ENCODE measurements at places on chromosomes 2 and 18. TPM values are rescaled to one million over a fixed set of nuclear protein-coding genes. Genes with fewer than 3 reads are reported as not detected.

DNA sequence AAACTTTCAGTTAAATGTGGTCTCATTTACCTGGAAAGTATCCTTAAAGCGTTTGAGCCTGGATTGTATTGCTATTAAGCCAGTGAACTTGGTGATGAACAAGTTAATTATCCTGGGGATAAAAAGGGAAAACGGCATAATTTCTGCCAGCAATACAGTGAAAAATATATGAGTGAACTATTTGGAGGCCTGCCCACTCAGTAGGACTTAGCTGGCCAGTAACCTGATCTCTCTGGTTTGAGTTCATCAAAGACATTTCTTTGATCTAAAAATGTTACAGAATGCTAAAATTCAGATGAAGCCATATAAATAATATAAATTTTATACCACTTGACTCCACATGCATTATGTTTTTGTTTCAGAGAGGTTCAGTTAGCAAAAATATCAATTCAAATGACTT, 241.1 kb upstream of the VWC2L start:
- DNase-seq, result no peak

DNA sequence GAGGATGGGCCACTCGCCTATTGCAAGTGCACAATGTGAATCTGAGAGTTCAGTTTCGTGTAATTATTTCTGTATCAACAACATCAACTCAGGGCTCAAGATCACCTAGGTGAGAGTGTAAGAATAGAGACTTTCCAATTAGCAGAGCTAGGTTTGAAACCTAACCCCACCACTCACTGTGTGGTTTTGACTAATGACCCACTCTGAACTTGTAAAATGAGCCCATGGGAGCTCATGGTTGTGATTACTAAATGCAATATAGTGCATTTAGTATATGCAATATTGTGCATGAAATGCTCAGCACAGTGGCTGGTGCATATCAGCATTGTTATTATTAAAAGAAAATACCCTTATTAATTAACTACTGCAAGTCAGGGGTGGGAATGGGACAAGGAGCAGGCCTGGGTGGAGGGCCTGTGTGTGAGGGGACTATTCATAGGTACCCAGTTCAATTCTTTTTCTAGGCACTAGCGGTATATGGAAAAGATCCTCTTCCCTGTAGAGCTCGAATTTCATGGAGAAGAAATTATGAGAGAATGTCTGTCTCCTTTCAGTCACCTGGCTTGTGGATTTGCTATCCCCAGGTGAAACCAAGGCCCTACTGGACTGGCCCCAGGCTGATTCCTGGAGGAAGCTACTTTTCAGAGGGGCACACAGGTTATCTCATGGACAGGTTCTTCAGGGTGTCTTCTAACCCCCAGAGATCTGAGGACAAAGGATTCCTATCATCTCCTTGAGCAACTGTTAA, 169.5 kb downstream of the GFPT1 start:
- DNase-seq, result no peak

GRCh38 chr2:159571540-159572260, 44.6 kb downstream of the BAZ2B start:
- DNase-seq, result no peak

- no peak for DNase-seq
Observed at GRCh38 chr2:130380096-130380934, 24.5 kb downstream of the PTPN18 start.

DNA sequence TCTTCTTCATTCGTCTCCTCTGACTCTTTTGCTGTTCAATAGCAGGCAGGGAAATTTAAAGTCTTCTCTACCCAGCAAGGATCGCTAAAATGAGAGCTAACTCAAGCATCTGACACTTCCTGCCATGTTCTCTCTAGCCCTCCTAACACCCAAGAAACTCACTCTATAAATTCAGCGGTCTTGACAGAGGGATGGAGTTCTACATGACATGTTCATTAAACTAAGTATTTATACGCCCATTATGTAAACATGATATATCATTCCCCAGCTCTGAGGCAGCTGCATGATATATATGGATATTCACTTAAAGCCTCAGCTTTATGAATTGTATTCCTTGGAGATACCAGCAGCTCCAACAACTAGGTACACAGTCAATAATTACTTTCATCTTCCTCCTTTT, 231.0 kb downstream of the METTL4 start:
- DNase-seq, result no peak

The SCG2 gene
- 0.75 TPM for polyA plus RNA-seq

The PLEK gene
- polyA plus RNA-seq, result 4.7 TPM

The MOGAT1 gene
- 0.27 TPM for polyA plus RNA-seq

DNA sequence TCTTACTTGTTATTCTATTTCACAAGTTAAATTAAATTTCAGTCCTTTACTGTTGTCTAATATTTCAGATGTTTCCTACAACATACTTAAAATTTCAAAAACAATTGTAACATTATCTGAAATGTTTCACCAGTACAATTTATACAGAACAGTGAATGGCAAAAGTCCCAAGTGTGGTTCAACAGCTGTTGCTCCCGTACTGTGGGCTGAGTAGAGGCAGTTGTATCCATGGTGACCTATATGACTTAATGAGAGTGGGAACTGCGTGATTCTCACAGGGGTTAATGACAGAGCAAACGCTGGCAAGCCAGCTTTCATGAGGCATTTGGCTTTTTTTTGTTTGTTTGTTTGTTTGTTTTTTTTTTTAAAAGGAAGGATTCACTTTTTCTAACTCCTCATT, 5.3 kb upstream of the PLCL1 start:
- DNase-seq, result no peak

DNA sequence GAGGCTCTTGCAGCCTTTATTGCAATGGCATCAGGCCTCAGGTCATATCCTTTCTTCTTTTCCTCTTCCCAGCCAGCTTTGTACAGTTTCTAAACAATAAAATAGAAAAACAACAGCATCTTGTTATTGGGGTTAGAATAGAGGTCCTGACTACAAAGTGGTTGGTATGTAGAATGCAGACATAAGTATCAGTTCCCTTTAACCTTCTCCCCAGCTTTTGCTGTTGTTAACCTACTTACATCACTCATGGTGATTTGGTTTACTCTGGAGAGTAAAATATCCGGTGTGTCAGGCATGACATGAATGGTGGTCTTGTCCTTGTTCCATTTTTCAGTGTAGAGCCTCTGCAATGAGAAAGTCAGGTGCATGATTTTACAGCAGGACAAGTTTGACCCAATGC, 69.8 kb downstream of the NEB start:
- DNase-seq, result no peak

- DNase-seq, result no peak
Observed at GRCh38 chr2:215314896-215315295, 3.0 kb downstream of the ATIC start.

DNA sequence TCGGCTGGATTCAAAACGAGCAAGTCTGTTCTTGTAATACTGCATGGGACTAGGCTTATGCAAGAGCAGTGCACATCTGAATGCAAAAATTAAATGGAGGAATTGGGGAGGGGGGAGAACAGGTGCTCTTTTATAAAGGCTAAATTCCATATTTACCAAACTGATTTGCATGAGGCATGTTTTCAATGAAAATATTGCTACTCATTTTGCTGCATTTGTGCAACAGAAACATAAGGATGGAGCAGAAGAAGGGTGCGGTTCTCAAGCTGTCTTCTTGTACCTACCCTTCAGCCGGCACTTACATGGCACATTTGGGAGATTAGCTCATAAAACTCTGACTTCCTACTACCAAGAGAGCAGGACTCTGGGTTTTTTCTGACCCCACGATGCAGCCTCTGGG, 256.4 kb downstream of the CDCA7 start:
- no peak for DNase-seq

- no peak for DNase-seq
Observed at GRCh38 chr18:79043288-79043687, 25.9 kb upstream of the ATP9B start.

GRCh38 chr2:49686291-49686690, 532.0 kb upstream of the FSHR start:
- DNase-seq, result no peak

DNA sequence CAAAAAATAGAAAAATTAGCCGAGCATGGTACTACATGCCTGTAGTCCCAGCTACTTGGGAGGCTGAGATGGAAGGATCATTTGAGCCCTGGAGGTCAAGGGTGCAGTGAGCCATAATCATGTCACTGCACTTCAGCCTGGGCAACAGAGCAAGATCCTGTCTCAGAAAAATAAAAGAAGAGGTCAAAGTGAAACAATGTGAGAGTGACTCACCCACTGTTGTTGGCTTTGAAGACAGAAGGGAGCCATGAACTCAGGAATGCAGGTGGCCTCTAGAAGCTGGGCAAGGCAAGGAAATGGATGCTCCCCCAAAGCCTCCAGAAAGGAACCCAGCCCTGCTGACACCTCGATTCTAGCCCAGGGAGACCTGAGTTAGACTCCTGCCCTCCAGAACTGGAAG, 3.7 kb upstream of the TMEM214 start:
- no peak for DNase-seq

- no peak for DNase-seq
Observed at GRCh38 chr18:63142594-63143225, 176.9 kb downstream of the BCL2 start.

The FLACC1 gene
- 3.1 TPM for polyA plus RNA-seq

The SLC11A1 gene
- 0.58 TPM for polyA plus RNA-seq

DNA sequence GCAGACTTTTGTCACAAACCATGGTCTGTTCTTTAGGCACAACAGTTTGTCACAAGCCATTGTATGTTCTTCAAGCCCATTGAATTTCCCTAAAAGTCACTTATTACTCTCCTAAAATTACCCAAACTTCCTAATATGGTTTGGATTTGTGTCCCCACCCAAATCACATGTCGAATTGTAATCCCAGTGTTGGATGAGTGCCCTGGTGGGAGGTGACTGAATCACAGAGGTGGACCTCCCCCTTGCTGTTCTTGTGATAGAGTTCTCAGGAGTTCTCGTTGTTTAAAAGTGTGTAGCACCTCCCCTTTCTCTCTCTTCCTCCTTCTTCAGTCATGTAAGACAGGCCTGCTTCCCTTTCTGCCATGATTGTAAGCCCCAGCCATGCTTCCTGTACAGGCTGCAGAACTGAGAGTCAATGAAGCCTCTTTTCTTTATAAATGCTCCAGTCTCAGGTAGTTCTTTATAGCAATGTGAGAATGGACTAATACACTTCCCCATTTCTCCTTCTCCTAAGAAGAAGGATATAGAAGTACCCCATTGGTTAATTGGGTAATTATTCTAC, 11.2 kb upstream of the GYPC start:
- no peak for DNase-seq

DNA sequence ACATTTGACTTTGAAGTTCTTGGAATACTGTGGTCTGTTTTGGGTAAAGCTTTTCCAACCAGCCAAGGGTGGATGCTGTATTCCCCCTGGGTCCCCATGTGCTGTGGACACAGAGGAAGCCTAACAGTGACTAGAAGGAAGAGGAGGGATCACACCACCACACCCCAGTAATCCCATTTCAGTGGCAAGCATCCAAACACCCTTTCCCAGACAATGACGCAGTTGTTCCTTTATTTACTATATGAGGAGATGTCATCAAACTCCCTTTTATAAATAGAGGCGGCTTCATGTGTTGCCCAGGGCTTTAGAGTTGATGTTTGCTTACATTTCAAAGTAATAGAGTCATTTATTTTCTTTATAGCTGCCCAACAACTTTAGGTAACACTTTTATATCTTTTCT, 959.4 kb upstream of the GYPC start:
- DNase-seq, result no peak

GRCh38 chr18:7457262-7457661, 109.9 kb upstream of the PTPRM start:
- DNase-seq, result no peak

- no peak for DNase-seq
Observed at GRCh38 chr2:26173776-26174482, 1.0 kb downstream of the GAREM2 start.

GRCh38 chr2:129483366-129483765, 496.1 kb upstream of the RAB6C start:
- DNase-seq, result no peak

DNA sequence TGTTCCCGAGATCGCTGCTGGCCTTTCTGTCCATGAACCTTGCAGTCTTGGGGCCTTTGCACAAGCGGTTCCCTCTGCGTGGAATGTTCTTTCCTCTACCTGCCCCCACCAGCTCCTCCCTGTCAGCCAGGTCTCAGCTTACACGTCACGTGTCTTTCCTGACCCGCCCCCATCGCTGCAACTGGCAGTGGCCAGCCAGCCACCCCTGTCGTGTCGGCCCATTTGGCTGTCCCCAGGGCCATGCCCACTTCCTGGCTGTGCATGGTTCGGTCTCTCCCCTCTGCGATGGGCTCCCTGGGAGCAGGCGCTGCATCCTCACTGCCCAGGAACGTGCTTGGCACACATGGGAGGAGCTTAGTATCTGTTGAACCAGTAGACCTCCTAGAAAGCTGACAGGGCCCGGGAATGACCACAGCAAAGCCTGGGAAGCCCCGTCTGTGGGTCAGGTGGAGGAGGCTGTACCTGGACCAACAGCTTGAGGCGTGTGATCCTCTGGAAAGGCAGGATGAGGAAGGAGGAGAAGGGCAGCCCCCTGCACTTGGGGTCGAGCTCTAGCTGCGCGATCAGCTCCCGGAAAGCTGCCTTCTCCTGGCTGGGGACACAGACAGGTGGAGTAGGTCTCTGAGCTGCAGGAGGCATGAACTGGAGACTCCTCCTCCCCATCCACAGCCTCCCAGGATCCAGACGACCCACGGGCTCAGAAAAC, 21.0 kb downstream of the SNORC start:
- DNase-seq, result peak; percentile 56

The RPS27A gene
- polyA plus RNA-seq, result 1,779 TPM

DNA sequence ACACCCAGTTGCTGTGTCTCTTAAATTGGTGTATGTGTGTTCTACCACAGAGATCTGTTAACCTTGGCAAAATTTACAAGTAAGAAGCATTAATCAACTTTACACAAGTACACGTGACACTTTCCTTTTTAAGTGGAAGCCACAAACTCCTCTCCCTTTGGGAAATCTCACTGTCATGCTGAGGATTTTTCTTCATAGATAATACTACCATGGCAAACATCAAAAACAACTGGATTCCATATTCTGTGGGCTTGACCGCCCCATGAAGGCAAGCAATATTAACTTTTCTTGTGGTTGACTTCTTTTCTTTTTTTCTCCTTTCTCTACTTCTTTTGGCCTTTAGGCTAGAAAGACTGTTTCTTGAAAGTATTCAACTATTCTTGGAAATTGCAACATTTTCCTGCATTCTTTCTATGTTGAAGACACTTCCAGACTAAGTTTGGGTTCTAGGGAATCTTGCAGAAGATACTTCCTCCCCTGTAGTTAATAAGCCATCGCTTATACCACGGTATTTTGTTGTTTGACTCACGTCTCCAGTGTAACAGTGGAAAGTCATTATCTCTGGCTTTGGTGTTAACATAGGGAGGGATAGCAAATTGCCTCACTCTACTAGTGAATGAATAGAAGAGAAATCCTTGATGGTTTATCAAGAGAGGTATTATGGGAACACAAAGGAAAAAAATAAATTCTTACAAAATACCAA, 79.5 kb downstream of the SLC8A1 start:
- peak; percentile 44 for DNase-seq

Data from left kidney (tissue), 8 donors.